ENCODE measurements at places on chromosomes 12 and 14.

GRCh38 chr12:99439399-99439798, 208.2 kb upstream of the GARIN6 start:
- no peak for DNase-seq

DNA sequence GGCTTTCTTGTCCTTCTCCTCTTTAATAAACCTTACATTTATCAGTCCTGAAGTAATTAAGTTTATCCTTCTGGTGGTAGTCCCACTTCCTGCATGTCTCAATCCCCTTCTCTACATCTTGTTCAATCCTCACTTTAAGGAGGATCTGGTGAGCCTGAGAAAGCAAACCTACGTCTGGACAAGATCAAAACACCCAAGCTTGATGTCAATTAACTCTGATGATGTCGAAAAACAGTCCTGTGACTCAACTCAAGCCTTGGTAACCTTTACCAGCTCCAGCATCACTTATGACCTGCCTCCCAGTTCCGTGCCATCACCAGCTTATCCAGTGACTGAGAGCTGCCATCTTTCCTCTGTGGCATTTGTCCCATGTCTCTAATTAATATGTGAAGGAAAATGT, 79.3 kb downstream of the ZFC3H1 start:
- no peak for DNase-seq

- no peak for DNase-seq
Measured at GRCh38 chr12:5244513-5244972, 187.4 kb upstream of the NTF3 start.

- DNase-seq, result no peak
Measured at GRCh38 chr12:115710104-115710564, 567.4 kb downstream of the MED13L start.

Data from SIG-M5 (cell line).